ENCODE measurements at places on chromosomes 13 and 19. TPM values are rescaled to one million over a fixed set of nuclear protein-coding genes. Genes with fewer than 3 reads are reported as not detected.

Gene NCAN
- polyA plus RNA-seq, result 0.05 TPM

Gene A1BG
- polyA plus RNA-seq, result 0.57 TPM

Gene GGACT
- polyA plus RNA-seq, result 4.6 TPM

Gene FBXO27
- polyA plus RNA-seq, result 8.4 TPM

Gene ZNF296
- 0.98 TPM for polyA plus RNA-seq

Gene CEACAM20
- not detected for polyA plus RNA-seq

Gene NFIC
- 20.0 TPM for polyA plus RNA-seq

Gene IL12RB1
- 0.28 TPM for polyA plus RNA-seq

Gene ATP4B
- 0.33 TPM for polyA plus RNA-seq

Gene KLF1
- polyA plus RNA-seq, result 0.17 TPM

Gene RAB20
- polyA plus RNA-seq, result 6.5 TPM

Gene CCDC61
- 11.7 TPM for polyA plus RNA-seq

Gene GADD45B
- polyA plus RNA-seq, result 7.6 TPM

Gene ERICH6B
- 4.0 TPM for polyA plus RNA-seq

Gene SLC6A16
- 5.3 TPM for polyA plus RNA-seq

Gene HIF3A
- polyA plus RNA-seq, result 58.2 TPM

Gene KIR3DL2
- polyA plus RNA-seq, result not detected

Gene CDC42EP5
- polyA plus RNA-seq, result 13.0 TPM

Gene STOML3
- polyA plus RNA-seq, result not detected

Gene CLPTM1
- polyA plus RNA-seq, result 121 TPM

Gene U2AF2
- polyA plus RNA-seq, result 164 TPM

Gene LILRA1
- polyA plus RNA-seq, result 0.32 TPM

Gene PSG4
- polyA plus RNA-seq, result 0.42 TPM

Gene KLC3
- 1.7 TPM for polyA plus RNA-seq

Gene TGFBR3L
- 0.42 TPM for polyA plus RNA-seq

Gene CD33
- polyA plus RNA-seq, result 3.0 TPM

Gene KLK4
- polyA plus RNA-seq, result not detected

Gene RASAL3
- polyA plus RNA-seq, result 1.1 TPM

Gene OVOL3
- not detected for polyA plus RNA-seq

Gene DCUN1D2
- 38.3 TPM for polyA plus RNA-seq

Gene PCDH20
- polyA plus RNA-seq, result 6.4 TPM

Gene ZNF793
- 38.0 TPM for polyA plus RNA-seq

Gene PROZ
- polyA plus RNA-seq, result 2.3 TPM

Gene ZNF729
- 0.91 TPM for polyA plus RNA-seq

Gene EBPL
- 41.9 TPM for polyA plus RNA-seq

Gene GAS6
- polyA plus RNA-seq, result 17.4 TPM

Gene ASPDH
- polyA plus RNA-seq, result 8.6 TPM

Gene ACP7
- 0.78 TPM for polyA plus RNA-seq

Gene DPF1
- 2.0 TPM for polyA plus RNA-seq

Gene SMIM17
- polyA plus RNA-seq, result 2.4 TPM

Gene CCDC70
- not detected for polyA plus RNA-seq

Gene PSG7
- polyA plus RNA-seq, result not detected

Gene CLEC4M
- 1.8 TPM for polyA plus RNA-seq

Gene AP1M2
- 35.5 TPM for polyA plus RNA-seq

Gene ZNF836
- polyA plus RNA-seq, result 19.2 TPM

Gene RASGRP4
- 0.67 TPM for polyA plus RNA-seq

Gene RNF17
- 0.22 TPM for polyA plus RNA-seq

Gene CLEC4G
- not detected for polyA plus RNA-seq

Gene LGALS14
- not detected for polyA plus RNA-seq

Gene CCNE1
- 10.8 TPM for polyA plus RNA-seq

Gene NLRP11
- polyA plus RNA-seq, result 0.25 TPM

Gene ZNF709
- 11.0 TPM for polyA plus RNA-seq

Gene F2RL3
- 0.81 TPM for polyA plus RNA-seq

Gene OR10H5
- 0.13 TPM for polyA plus RNA-seq

Gene FXYD7
- polyA plus RNA-seq, result 0.58 TPM

Gene FAAP24
- 3.6 TPM for polyA plus RNA-seq

Gene FCAR
- 0.27 TPM for polyA plus RNA-seq

Gene C19orf85
- not detected for polyA plus RNA-seq
